ENCODE measurements at places on chromosomes 11 and 22.

GRCh38 chr22:24331468-24332440 is 61.1 kb downstream of the SPECC1L start:
- DNase-seq: no peak

- no peak for DNase-seq
These were observed 833 bp downstream of the SCUBE2 start for GRCh38 chr11:9090488-9091043.

DNA sequence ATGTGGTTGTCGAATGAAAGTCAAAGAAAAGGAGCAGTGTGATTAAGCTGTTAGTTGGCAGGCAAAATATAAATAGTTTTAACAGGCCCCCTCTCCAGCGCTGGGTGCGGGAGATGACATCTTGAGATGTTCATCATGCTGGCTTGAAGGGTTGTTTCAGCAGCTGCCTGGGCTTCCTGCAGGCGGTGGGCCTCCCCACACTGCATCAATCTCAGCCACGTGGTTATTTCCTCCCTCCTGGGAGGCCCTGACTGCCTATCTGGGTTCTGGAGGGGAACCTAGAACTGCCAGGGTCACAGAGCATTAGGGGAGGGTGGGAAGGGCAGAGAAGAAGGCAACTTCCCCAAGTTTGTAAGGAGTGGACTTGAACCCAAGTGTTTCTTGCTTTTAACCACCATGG is 173.3 kb upstream of the SYT13 start:
- DNase-seq: no peak

- no peak for DNase-seq
These were observed 94.9 kb downstream of the SCN3B start for GRCh38 chr11:123559523-123559955.
